Activated CD4-positive, alpha-beta memory T cell treated with anti-CD3 and anti-CD28 coated beads, Interleukin-2, amount 10 ng/mL, durations not matched to agents 7 days and 5 days (primary cell): ENCODE measurements at places on chromosomes 12 and 14.

GRCh38 chr14:99006276-99006675 lies 265.7 kb downstream of the BCL11B start:
- no peak for DNase-seq

- no peak for DNase-seq
Measured at GRCh38 chr12:3630111-3630510, 122.8 kb downstream of the CRACR2A start.

DNA sequence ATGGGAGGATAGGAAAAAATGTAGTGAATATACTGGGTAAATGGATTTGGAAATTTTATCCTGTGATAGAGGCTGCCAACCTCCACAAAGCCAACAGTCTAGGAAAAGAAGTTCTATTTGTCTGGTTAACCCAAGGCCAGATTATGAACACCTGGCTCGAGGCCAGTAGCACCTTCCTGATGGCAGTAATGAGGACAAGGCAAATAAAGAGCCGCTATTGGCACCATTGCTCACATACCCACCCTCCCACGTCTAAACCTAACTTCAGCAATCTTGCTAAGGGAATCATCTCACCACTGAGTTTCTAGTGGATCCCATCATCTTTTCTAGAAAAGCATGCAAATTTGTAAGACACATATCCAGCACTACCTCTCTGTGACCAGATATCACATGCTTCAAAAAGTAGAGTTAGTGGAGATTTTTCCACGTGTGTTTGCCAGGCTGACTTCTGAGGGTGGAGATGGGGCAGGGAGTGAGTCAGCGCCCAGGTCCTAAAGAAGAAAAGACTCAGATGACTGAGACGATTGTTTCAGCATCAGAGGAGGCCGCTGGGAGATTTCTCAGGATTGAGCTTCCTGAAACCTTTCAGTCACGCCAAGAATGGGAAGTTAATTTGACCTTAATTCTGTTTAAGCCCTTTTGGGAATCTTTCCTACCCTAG lies 362.9 kb downstream of the EMP1 start:
- no peak for DNase-seq

DNA sequence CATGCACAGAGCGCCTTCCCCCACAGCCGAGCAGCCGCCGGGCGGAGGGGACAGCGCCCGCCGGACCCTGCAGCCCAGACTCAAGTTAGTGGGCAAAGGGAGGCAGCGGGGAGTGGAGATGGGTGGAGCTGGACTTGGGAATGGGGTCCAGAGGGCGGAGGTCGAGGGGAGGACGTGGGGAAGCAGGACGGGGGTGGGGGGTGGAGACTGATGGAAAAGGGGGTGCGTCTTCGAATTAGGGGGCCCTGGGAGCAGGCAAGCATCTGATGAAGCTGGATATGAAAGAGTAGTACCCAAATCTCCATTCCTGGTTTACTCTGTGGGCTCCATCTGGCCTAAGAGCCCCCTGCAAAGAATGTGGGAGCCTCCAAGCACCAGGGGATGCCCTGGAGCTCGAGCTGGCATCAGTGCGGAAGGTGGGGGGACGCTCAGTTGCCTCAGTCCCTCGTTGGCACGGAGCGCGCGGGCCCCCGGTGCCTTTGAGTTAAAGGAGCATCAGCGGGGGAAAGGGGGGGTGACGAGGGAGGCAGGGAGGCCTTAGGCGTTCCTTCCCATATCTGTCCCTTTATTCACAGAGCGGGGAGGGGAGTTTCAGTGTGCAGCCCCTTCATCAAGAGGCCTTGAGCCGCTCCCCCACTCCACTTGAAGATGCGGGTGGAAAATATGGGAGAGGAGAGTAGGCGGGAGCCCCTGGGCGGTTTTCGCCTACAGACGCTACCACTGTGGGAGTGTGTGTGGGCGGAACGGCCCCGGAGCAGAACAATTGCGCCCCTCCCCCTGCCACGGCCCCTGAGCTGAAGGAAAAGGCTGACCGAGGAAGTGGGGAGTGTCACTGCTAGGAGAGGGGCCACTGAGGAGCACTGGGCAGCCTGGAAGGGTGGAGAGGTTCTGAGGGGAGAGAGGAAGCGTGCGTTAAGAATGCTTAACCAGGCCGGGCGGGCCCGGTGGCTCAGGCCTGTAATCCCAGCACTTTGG lies 644 bp downstream of the NAB2 start:
- peak; percentile 45 for DNase-seq

DNA sequence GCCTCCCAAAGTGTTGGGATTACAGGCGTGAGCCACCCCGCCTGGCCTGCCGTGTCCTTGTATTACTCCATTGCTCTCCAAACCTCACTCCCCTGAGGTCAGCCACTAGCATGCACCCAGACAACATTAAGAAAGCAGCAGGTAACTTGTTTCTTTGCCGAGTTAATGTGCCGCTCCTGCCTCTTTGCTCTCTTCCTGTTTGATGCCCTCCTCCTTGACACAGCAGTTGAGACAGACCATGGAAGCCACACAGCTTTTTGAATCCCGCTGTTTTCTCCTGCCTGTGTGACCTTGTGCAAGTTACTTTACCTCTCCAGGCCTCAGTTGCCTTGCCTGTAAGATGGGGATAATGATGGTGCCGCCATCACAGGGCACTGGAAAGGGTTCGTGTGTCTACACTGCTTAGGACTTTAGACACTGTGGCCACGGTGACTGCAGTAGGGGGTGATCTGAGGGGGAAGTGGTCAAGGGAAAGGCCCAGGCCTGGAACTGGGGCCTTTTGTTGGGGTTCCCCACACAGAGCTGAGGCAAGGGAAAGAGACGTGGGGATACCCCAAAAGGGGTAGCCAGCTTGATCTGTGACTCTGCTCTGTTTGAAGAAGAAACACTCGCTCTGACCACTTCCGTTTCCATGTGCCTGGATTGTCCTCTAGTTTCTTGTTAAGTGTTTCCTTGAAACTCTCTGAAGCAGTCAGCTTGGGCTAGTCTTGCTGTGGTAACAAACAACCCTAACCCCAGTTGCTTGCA lies 69.3 kb downstream of the RIN3 start:
- peak; percentile 41 for DNase-seq

- no peak for DNase-seq
Measured at GRCh38 chr14:38999949-39000348, 103.1 kb downstream of the SEC23A start.

GRCh38 chr12:79444089-79444488 lies 246.7 kb downstream of the PAWR start:
- DNase-seq: no peak

- no peak for DNase-seq
Measured at GRCh38 chr14:21185491-21185890, 29.6 kb upstream of the OR5AU1 start.

- no peak for DNase-seq
Measured at GRCh38 chr12:25761356-25761755, 197.1 kb upstream of the RASSF8 start.

DNA sequence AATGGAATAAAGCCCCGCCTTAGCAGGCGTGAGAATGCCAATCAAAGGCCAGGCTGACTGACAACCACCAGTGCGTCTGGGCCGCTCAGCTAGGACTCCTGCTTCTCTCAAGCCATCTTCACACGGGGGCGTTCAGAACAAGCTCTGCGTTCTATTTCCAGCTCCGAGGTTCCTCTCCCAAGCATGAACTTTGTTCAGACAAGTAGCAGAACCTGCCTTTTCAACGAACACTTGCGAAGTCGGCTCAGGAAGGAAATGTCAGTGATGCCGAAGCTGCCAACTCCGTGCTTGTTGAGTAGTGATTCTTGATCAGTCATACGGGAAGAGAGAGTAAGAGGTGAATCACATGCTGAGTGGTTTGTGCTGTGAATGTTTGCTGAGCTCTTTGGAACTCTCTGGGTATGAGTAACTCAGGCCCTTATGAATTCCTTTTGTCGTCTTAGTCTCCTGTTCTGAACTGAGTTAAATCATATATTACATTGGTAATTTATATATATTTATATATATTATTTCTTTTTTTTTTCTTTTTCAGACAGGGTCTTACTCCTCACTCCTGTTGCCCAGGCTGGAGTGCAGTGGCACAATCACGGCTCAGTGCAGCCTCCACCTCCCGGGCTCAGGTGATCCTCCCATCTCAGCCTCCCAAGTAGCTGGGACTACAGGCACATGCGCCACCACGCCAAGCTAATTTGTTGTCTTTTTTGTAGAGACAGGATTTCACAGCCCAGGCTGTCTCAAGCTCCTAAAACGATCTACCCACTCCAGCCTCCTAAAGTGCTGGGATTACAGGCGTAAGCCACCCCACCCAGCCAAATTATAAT lies 29.4 kb upstream of the BCL7A start:
- DNase-seq: peak; percentile 69

- no peak for DNase-seq
Measured at GRCh38 chr14:32578181-32578580, 249.1 kb downstream of the AKAP6 start.

GRCh38 chr14:99497341-99497740 lies 16.1 kb downstream of the CCNK start:
- no peak for DNase-seq

GRCh38 chr12:15919418-15919817 lies 8.3 kb downstream of the DERA start:
- no peak for DNase-seq

- DNase-seq: no peak
Measured at GRCh38 chr12:130978785-130979184, 25.1 kb downstream of the ADGRD1 start.

DNA sequence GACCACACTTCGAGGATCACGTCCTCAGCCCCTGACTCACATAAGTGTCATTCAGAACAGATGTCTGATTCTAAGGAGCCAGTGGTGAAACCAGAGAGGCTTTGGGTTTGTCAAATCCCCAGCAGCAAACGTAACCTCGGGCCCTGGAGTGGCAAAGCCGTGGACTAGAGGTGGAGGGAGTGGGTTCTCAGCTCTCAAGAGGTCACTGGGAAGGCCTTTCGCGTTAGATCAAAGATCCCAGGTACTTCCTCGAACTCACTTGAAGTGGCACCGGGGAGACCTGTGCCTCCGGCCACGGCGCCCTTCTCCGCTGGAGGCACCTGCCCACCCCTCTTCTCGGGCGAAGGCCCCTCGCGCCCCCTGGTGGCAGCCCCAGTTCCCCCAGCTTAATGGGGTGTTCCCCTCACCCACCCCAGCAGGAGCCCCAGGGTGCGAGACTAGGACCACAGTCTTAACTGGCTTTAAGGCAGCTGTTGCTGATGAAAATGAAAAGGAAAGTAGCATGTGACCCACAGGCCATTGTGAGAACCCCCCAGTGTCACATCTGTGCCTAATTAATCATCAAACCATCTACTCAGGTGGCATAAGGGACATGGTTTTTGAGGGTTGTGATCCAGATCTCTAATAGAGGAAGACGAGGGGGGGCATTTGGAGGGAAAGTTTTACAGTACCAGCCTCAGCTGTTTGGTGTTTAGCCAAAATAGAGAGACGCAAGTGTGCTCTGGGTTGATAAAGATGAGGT lies 672 bp upstream of the ESR2 start:
- peak; percentile 86 for DNase-seq

DNA sequence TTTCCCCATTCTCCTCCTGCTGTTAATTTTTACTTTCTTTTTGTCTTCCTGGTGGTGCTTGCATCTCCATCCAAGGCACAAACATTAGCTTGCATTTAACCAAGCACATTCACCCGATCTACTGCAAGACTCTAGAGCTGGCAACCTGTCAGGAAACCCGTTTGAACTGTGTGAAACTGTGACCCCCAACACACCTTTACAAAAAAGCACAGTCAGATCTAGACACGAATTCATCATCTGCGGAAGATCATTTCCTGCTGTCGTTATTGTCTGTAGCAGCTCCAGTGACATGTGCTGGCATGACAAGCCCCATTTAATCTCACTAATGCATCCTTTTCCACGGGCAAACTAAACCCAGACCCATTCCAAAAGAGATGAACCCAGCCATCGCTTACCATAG lies 340.5 kb downstream of the VRK1 start:
- peak; percentile 19 for DNase-seq

DNA sequence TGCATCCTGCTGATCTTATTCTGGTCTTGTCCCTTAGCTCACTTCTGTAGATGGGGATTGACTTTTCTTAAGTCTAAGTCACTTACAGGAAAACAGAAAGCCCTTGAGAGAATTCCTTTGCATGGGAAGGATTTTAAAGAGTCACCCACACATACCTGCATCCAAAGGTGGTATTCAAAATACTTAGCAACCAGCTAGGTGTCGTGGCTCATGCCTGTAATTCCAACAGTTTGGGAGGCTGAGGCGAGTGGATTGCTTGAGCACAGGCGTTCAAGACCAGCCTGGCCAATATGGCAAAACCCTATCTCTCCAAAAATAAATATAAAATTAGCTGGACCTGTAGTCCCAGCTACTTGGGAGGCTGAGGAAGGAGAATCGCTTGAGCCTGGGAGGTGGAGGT lies 14.2 kb downstream of the FGF6 start:
- no peak for DNase-seq
